ENCODE measurements at places on chromosomes 4 and X. TPM values are rescaled to one million over a fixed set of nuclear protein-coding genes. Genes with fewer than 3 reads are reported as not detected.

Gene PCDH18
- total RNA-seq: not detected

Gene FBXW7
- total RNA-seq: 52.2 TPM

DNA sequence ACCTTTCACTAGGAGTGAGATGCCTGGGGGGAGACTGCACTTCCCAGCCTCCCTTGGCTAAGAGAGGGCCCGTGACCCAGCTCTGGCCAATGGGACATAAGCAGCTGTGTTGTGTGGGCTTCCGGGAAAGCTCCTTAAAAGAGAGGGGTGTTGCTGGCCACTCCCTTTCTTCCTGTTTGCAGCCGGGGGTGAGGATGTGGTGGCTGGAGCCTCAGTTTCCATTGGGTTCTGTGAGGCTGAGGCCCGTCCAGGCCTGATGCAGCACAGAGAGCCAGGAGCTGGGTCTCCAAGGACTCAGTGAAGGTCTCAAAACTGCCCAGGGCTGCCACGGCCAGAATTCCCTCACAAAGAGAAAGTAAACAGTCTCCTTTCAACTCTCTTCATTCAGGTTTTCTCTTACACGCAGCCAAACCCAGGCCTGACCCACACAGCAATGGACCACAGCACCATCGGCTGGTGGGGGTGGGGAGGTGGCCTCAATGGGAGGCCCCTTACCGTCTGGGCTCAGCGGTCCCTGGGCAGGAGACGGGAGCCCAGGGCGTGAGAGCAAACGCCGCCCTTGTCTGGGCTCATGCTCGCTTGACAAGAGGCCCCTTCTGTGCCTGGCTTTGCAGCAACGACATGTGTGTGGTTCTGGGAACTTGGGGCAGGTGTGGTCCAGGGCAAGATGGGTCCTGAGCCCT, 6.6 kb downstream of the NKX1-1 start:
- H3K4me3 ChIP-seq: no peak overlapping the region
- peaks cover 6% of the 10 kb centered on the region for H3K36me3 ChIP-seq
- H3K27me3 ChIP-seq: peaks cover 21% of the 10 kb centered on the region
- DNase-seq: no peak
- H3K4me1 ChIP-seq: no peaks in the 10 kb centered on the region

- H3K36me3 ChIP-seq: no peaks in the 10 kb centered on the region
- no peaks in the 10 kb centered on the region for H3K27me3 ChIP-seq
- no peak overlapping the region for H3K27ac ChIP-seq
- no peaks in the 10 kb centered on the region for H3K4me1 ChIP-seq
- DNase-seq: no peak
These were observed 112.1 kb upstream of the LDB2 start for GRCh38 chr4:17010426-17011087.
